Neuronal stem cell (in vitro differentiated cells): ENCODE measurements at places on chromosomes 2 and 18.

DNA sequence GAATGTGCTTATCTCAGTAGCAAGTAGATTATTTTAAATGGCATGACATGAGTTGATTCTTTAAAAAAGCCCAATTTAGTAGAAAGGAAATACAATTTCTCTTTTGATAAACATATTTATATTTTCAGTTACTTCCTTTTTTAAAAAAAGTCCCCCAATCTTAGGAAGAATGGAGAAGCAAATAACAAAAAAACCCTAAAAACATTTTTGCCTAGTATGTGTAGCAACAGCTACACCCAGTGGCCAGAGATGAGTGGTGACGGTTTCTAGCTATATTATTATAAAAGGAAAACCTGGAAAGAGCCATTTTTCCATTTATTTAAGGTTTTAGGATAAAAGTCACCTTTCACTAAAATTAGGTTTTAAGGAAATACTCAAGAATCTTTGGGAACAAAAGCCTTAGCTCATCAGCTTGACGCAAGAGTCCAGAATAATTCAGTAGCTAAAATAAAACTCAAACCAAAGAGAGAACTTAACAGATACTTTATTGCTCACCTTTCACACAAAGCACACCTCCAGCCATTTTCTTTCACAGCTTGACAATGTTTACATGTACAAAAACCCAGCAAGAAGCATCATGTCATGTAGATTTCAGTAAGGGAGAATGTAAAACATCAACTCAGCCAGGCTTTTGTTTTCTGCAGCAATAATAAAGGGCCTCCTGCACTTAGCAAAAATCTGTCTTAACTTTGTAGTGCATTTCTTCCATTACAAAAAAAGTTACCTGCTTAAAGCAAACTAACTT, 15.7 kb downstream of the FAM98A start:
- DNase-seq, result peak; percentile 12

DNA sequence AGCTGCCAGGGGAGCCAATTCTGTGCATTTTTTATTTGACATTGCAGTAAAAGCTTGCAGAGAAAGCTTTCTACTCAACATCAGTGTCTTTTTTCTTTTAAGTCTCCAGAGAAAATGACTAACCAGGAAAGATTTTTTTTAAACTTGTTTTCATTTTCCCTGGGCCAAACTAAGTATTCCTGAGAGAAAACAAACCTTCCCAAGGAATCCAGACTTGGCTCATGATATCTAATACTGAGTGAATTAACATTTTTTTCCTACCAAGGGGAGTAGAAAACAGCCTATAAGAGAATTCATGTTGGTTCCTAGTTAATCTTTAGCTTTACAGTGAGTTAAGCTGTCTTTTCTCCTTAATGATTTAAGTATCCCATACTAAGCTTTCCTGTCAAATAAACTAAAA, 46.7 kb downstream of the DAPL1 start:
- no peak for DNase-seq

DNA sequence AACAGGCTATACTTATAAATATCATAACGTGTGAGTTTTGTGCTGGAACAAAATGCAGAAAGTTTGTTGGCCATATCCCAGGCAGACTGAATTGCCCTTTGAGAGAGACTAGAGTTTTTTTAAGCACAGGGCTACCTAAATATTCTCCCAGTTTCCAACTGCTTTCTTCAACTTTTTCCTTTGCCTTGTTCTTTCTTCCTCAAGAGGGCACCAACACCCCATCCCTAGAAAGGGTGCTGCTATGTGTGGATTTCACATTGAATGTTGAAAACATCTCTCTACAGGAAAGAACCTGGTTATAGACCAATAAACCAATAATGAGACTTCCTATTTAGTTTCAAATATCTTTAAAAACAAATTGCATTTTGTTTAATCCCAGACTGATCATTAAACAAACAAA, 87.9 kb downstream of the ICOS start:
- DNase-seq, result peak; percentile 33

DNA sequence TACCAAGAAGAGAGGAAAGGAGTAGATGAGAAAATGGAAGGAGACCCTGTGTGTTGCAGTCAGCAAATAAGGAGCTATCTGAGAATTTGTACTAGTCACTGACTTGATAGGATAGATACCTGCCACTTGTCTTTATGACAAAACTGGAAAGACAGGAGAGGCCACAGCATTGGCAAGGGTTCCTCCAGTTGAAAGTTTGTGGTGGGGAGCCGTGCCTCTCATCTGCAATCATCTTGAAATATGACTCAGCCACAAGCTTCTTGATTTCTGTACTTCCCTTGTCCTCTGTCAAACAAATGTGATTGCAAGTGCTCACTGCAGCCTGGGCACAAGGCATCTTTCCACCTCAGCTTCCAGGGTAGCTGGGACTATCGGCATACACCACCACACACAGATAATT, 99.1 kb downstream of the GREB1L start:
- DNase-seq, result no peak

- no peak for DNase-seq
Observed at GRCh38 chr2:235612181-235612950, 118.5 kb downstream of the AGAP1 start.

DNA sequence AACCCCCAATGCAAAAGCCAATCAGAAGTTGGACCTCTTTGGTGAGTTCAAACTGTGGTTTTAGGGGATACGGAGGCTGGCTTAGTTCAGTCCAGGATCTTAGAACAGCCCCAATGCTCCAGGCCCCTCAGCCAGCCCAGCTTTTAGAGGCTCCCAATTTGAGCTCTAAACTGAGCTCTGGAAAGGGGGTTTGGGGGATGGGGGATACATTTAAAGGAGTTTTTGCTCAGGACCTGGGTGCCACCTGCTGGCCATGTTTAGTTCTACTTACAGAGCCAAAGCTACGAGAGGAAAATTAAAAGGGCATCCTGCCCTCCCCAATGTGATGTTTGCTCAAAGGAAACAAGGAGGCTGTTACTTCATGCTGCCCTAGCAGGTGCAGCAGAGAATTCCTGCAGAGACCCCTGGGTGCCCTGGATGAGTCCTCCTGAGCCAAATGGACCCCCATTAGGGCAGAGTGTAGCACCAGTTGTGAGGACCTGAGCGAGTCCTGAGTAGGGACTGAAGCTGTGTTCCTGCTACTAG, 15.9 kb upstream of the TMEM214 start:
- DNase-seq, result peak; percentile 48

DNA sequence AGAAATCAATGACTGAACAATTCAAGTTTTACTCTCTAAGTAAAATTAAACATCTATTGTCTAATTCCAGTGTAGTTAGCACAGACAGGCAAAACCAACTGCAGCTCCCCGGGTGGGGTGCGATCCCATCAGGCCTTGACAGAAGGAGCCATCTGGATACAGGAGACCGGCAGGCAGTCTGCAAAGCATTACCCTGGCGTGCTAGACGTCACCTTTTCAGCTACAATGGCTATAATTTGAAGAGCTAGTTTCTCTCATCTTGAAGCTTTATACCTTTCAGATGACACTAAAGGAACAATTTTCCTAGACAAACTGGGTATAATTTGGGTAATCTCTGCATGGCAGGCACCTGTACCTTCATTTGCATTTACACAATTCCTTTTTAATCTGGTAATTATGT, 761.5 kb upstream of the SOX11 start:
- DNase-seq, result no peak

GRCh38 chr18:44636241-44636640, 44.4 kb upstream of the SETBP1 start:
- no peak for DNase-seq

DNA sequence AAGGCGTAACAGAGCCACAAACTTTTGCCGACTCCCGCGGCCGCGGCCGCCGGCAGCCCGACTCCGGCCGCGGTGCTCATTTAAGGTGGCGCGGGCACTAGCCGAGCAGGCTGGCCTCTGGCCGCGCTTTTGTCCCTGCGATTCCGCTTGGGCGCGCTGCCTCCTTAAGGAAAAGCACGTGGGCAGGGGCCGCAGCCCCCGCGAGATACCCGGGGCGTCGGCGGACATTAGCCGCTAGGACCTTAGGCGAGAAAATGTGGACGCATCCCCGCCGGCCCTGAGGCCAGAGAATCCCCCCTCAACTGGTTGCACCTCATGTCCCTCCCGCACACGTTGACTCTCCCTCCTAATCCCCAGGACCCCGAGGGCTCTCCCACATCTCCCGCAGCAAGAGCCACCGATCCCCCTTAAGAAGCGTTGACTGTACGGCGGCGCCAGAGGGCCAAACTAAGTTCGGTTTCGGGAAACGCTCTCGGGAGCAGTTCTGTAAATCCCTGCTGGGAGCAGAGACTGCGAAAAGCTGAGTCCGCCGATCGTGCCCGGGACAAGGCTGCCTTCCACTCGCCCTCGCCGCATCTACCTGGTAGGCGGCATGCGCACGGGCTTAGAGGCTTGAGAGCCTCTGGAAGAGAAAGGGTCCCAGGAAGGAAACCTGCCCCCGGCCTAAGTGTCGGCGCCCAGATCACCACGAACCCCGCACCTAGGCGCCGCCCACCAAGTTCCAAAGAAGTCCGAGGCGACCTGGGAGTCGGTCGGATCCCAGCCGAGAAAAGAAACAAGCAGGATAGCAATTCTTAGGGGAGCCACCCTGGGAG, 1.8 kb upstream of the SATB2 start:
- DNase-seq, result peak; percentile 95

GRCh38 chr2:188974164-188974563, at the start of gene COL3A1:
TSS of gene COL3A1 (plus strand) at chr2:188974373. CDS start at chr2:188974490, 117 bp downstream.
- no peak for DNase-seq

DNA sequence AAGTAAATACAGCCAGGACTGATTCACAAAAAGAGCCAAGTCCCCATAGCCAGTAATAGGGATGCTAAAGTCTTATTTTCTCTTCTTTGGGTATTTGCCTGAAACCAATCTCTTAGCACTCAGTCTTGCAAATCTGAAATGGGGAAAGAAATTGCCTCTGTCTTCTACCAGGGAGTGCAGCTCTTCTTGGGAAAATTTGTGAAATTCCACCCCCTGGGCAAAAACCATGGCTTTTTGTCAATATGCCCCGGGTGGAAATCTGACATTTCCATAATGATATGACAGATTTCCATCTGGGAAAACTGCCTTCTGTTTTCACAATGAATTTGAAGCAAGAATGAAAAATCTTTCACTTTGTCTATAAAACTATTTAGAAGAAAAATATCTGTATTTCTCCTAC, 628.1 kb downstream of the BCL11A start:
- no peak for DNase-seq

GRCh38 chr2:12970861-12971260, 254.1 kb downstream of the TRIB2 start:
- no peak for DNase-seq

DNA sequence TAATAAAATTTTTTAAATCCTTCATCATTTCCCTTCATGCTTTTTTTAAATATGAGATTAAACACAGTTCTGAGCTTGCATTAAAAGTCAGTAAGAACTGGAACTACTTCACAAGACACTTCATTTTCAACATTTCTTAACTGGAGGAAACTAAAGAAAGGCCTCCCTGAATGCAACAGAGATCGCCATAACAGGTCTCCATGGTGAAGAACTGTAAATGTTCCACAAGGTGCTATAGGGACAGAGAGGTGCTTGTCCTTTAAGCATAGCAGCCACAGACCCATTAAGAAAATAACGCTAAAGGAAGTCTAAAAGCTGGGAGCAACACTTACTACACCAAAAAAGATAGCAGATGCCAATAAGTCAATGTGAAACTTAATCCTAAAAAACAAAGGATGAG, 8.5 kb downstream of the STAM2 start:
- DNase-seq, result no peak

DNA sequence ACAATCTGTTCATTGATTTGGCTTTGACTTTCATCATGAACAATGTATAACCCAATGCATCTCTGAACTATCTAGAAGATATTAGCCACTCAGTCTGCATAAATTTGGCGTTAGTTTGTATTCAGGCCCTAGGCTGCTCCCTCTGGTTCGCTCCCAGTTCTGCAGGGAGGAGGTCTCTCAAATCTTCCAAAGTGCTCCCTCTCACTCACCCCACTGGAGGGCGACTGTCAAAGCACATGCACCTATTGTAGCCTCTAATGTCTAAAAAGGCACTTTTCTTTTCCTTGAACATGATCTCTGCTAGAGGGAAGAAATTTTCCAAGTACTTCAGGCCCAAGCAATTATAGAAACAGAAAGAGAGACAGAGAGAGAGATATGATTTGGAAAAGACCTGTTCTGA, 291.5 kb downstream of the TDRD15 start:
- no peak for DNase-seq

GRCh38 chr2:33511141-33511540, 34.7 kb downstream of the RASGRP3 start:
- no peak for DNase-seq

GRCh38 chr2:233303252-233303651, 4.4 kb upstream of the SAG start:
- DNase-seq, result no peak

GRCh38 chr18:22391407-22392345, 26.0 kb downstream of the CTAGE1 start:
- no peak for DNase-seq

GRCh38 chr2:162608901-162609300, 229.7 kb downstream of the KCNH7 start:
- no peak for DNase-seq

DNA sequence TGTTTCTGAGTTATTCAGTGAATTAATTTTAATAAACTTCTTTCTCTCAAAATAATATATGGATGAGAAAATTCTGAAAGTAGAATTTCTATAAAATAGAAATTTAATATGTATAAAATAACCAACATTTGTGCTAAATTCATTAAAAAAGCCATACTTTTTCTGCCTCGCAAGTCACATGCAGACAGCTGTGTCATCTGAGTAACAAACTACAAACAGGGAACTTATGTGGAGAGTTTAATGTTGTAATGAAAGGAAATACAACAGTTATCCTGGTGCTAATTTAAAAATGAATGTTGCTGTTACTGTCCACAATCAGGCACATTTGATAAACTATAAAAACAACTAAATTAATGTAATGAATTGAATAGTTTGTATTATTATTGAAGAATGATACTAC, 22.2 kb downstream of the RMDN2 start:
- no peak for DNase-seq

GRCh38 chr2:98025481-98026037, 29.8 kb upstream of the TMEM131 start:
- no peak for DNase-seq

DNA sequence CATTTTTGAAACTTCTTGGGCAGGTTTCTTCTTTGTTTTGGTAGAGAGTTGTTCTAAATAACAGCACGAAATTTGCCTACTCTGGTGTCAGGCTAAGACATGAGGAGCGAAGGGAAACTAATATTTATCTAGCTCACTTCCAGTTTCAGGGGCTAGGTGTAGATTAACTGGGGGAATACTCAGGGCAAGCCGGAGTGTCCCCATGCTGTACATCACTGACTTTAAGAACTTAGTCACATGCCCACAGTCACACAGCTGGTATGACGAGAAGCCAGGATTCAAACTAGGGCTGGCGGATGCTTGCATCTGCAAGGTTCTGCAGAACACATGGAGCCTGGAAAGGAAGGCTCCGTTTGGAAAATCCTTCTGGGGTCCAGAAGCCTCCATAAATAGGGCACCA, 133.3 kb downstream of the ALPK2 start:
- DNase-seq, result no peak
